ENCODE measurements at places on chromosomes 5 and 9.
A peak's percentile ranks its signal among the peaks of the same experiment; 100 is the strongest.

DNA sequence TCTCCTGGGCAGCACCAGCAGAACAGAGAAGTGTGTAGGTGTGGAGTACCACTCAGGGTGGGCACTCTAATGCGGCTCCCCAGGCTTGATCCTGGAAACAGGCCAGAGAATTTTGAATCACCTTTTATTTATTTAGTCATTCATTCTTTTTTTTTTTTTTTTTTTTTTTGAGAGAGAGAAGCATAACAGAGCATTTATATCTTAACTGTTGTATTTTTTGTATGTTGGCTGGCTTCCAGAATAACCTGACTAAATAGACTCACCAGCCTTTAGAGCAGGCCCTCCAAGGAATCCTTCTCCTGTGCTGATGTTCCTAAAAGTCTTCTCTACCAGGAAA is 153.4 kb downstream of the PIK3R1 start:
- no peak for DNase-seq

- no peak for DNase-seq
Measured at GRCh38 chr5:92769978-92770377, 811.0 kb downstream of the NR2F1-AS1 start.

DNA sequence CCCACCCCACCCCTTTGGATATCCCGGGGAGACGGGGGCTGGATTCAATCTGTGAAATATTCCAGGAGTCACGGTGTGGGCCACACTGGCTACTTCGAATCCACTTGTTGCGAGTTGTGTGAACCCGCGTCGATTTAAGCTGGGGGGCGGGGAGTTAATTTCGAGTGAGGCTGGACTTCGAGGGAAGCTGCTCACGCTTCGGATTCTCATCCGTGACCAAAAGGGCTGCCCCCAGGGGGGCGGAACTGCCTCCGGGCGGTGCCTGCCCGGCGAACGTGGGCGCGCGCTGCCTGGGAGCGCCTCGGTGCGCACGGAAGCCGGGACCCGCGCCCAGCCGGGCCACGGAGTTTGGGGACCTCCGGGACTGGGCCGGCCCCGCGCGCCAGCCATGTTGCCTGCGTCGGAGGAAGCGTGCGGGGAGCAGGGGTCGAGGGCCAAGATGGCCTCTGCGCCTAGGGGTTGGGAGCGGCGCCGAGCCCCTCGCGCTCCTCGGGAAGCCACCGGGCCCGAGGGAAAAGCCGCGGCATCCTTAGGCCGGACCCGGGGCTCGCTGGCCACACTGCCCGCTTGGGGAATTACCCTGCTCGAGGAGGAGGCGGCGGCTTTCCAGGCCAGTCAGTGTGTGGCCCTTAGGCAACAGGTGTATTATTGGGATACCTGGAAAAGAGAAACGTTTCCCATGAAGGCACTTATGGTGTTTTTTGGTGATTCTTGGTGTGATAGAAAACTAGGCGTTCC is 975 bp downstream of the OCLN start:
- DNase-seq: peak; percentile 70

GRCh38 chr5:72556351-72557166 is 49.3 kb upstream of the ZNF366 start:
- DNase-seq: no peak

GRCh38 chr9:134995792-134996120 is 78.0 kb upstream of the FCN1 start:
- no peak for DNase-seq

GRCh38 chr9:38619556-38620447 is 594 bp downstream of the ANKRD18A start:
- no peak for DNase-seq

DNA sequence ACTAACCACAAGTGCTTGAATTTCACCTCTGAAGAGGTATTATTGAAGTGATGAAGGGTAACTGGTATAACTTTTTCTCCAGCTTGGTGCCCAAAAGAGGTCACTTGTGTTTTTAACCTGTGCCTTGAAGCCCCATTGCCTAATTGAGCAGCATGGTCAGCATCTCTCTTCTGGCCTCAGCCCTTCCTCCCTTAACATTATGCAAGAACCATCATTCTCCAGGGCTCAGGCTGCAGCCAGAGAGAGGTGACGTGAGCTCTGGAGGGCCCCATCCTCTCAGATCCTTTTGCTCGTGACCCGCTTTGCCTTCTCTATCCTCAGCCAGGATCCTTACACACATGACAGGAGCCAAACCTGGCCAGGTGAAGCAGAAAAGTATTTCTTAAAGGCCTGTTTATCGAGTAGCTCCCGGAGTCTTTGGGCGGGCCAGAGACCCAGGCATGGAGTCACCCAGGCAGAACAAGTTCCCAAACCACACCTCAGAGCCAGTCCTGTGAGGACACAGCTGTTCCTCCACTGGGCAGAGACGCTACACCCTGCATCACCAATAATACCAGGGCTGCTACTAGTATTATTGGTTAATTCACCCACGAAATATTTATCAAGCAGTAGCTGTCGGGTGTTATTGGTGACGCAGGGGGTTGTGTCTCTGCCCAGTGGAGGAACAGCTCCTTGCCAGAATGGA is 29.6 kb upstream of the BOD1 start:
- DNase-seq: no peak

DNA sequence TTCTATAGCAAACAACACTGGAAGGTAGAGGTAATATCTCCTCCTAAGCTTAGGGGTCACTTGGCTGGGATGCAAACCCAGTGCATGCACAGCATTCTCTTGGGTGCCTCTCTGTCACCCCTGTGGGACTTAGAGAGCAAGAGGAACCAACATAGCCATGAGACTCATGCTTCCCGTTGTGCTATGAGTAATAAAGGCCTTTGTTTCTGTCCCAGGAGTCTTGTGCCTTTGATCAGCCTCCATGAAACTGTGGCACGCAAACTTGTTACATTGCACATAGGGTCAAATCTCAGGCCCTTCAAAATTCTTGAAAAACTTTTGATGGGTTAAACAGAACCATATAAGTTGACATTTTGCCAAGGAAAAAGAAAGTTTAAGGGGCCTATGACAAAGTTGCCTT is 272.8 kb downstream of the TAF11L14 start:
- no peak for DNase-seq

GRCh38 chr5:172939071-172939470 is 20.2 kb upstream of the RPL26L1 start:
- peak; percentile 59 for DNase-seq

DNA sequence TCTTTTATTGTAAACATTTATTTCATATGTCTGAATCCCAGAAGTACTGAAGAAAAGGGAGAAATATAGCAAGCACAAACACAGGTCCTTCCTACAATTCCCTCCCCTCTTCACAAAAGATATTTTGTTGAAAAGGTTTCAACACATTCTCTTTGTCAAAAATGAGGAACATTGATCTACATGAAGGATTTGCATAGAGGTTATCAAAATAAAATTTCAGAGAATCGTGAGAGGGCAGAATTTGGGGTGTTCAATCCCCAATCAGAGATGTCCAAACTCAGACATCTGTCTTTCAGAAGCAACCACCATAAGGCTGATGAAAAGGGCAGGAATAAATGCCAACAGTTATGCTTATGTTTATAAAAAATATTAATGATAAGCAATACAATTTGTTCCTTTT is 69.2 kb downstream of the MARCHF3 start:
- DNase-seq: no peak

- DNase-seq: no peak
Measured at GRCh38 chr5:126718236-126718868, 58.6 kb upstream of the LMNB1 start.

GRCh38 chr9:34717996-34718614 is 8.2 kb upstream of the CCL21 start:
- no peak for DNase-seq

DNA sequence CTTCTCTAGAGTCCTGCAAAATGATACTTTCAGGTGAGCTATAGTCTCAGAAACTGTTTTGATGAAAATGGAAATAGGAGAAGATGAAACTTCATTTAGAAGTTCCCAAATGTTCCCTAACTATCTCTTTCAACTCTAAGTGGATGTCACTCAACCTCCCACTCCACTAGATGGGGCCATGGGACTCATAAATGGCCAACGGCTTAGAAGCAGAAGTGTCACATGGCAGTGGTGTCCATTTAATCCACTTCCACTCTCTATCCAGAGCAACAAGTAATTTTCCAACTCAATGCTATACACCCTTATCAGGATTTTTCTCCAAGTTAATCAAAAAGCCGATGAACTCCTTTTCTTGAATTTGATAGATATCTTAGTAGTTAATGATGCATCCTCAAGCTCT is 295.7 kb downstream of the EDIL3 start:
- no peak for DNase-seq

GRCh38 chr5:169265888-169266287 is 35.1 kb downstream of the SLIT3 start:
- DNase-seq: no peak

DNA sequence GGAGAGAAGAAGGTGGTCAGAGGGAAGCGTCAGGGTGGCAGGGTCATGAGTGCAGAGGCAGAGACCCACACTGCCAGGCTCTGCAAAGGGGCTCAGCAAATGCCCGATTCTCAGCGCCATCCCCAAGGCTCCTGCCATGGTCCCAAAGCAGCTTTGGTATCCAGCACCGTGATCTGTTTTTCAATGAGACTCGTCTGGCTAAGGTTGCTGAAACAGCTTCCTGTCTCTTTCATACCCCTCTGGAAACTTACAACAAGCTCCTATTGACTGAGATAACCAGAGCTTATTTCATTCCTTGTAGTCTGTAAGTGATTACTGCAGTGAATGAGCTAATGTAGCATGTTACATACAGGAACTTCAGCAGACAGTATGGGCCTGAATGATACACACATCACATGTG is 568.6 kb upstream of the DAP start:
- no peak for DNase-seq

DNA sequence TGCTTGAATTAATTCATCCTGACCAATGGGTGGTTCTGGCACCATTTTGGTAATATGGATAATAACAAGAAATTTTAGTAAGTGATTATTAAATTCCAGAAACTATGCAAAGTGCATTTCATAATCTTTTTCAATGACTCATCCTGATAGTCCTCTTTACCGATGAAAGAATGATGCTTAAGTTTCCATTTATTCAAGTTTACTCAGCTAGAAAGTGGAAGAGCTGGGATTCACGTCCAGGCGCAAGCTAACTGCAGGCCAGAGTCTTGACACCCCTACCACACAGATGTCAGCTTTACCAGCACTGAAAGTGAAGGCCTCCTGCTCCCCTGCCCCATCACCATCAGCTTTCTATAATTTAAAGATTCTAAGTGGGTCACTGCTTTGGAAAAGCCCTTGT is 493.5 kb upstream of the WWC1 start:
- no peak for DNase-seq

- no peak for DNase-seq
Measured at GRCh38 chr5:116375926-116376325, 198.7 kb downstream of the SEMA6A start.
